ENCODE measurements at places on chromosomes 11 and 22.

DNA sequence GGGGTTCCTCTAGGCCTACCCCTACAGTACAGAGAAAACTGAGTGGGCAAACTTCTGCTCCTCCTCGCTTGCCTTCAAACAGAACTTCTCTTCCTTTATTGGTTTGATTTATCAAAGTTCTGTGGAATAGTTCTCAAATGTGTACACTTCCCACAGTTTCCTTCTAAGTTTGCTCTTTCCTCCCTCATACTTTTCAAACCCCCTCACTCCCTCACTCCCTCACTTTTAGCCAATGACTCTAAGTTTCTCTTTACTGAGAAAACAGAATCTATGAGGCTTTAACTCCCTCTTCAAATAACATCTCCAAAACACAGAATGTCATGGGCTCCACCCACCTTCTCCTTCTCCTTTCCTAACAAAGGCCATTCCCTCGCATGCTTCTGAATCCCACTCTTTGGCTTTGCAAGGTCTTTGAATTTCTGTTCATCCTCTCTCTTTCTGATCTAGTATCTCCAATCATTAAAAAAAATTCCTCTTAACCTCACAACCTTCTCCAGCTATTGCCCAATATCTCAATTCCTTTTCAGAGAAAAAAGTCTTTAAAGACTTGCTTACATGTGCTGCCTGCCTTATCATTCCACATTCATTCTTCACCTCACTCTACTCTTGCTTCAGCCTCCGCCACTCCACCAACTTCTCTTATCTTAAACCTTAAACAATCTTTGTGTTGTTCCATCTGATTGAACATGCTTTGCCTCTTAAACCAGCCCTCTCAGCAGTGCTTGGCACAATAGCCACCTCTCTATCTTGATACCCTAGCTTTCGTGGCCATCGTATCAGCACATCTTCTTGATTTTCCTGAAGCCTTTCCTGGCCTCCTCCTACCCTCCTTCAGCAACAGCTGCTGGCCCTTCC lies 57.2 kb downstream of the DDI1 start:
- no peak for DNase-seq

DNA sequence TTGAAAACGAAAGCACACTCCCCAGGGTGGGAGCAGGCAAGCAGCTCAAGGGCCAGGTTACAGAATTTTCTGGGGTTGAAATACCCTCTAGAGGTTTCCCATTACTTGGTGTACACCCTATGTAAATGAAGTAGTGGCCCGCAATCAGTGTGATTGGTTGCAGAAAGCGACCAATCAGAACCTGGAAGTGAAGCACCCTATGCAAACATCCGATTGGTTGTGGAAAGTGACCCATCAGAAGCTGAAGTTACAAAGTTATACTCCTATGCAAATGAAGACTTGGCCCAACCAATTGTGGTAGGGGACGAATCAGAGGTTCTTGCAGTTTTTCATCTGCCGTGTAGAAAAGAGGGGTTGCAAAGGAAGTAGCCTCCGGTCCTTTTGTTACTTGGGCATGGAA lies 19.2 kb downstream of the PRR5 start:
- no peak for DNase-seq

DNA sequence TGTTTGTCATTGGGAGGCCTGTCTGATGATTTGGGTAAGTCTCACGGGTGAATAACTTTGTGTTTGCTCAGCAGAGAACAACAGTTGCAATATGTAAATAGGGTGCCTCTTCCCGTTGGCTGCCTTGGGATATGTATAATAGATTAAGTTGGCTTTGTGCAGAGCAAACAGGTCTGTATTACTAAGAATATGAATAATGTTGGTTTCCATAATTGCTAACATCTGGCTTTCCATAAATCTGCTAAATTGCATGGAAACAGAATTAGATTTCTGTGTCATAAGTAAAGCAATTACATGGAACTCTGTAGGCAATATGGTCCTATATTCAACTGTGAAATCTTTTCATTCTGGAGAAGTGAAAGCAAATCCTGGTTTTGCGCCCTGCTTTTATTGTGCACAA lies 636.0 kb upstream of the ANO5 start:
- DNase-seq = no peak

DNA sequence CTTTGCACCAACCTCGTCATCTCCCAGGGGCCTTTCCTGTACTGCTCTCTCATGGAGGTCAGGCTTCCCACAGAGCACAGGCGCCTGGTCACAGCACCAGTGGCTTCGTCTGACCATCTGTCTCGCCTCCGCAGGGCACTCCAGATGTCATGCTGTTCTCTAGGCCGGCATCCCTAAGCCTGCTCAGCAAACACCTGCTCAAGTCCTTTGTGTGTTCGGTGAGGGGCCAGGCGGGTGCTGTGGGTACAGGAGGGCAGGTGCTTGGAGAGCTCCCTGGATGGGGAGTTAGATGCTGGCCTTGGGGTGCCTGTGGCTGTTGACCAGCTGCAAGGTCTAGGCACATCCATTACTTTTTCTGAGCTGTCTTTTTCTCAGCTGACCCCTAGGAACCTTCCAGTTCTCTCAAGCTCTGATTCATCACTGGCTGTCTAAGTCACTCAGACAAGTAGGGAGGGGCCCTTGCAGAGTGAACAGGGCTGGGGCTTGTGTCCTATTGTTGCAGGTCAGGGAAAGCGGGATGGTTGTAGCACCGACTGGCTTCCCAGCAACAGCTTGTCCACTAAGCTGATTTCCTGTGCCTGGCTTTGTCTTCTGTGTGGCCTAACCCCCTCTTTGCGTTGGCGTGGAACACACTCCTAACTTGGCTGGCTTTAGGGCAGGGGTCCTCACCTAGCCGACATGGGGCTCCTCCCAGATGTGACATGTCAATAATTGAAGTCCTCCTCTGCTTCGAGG lies 9.2 kb downstream of the CLDN5 start:
- no peak for DNase-seq

DNA sequence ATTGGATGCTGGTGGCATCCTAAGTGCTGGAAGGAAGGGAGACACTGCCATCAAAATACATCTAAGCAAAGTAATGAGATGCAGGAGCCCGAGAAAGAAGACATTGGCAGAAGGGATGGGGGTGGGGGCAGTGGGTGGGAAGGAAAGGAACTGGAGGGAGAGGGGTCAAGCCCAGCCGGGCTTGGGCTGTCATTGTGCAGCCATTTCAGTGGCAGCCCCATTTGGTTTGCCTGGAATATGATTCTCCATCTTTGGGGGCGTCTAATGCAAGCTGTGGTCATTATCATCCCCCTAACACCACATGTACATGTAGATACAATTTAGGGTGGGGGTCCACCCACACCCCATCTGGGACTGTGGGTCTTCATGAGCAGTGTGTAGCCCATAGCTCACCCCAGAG lies 13.9 kb upstream of the ACCSL start:
- DNase-seq = no peak

GRCh38 chr11:118396097-118396501 lies 5.3 kb upstream of the ATP5MG start:
- DNase-seq = no peak

GRCh38 chr11:73215191-73216134 lies 2.6 kb upstream of the P2RY2 start:
- no peak for DNase-seq

- DNase-seq = no peak
Measured at GRCh38 chr11:59866397-59866796, at the start of gene TCN1. TSS of gene TCN1 (minus strand) at chr11:59866487. CDS start at chr11:59866470, 17 bp downstream.

DNA sequence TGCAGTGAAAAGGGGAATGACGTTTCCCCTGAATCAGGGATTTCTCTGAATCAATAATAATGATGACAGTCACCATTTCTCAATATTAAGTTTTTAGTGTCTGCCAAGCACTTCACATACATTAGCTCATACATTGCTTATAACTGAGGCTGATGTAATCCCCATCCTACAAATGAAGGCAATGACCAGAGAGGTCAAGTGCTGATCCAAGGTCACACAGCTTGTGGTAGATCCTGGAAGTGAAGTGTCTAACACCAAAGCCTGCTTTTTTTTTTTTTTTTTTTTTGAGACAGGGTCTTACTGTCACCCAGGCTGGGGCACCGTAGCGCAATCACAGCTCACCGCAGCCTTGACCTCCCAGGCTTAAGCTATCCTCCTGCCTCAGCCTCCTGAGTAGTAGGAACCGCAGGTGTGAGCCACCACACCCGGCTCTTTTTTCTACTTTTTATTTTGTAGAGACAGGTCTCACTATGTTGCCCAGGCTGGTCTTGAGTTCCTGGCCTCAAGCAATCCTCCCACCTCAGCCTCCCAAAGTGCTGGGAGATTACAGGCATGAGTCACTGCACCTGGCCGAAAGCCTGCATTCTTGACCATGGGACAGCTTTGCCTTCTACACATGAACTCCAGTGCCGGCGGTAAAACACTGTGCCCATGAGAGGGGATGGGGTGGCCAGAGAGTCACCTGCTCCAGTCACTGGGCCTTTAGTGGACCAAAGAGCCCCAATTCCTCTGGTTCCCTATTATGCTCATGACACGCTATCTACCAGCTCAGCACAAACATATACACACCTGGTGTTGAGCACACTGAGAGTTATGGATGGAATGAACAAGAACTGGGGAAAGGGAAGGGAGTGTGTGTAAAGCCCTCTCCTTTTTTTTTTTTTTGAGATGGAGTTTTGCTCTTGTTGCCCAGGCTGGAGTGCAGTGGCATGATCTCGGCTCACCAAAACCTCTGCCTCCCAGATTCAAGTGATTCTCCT lies 17.4 kb downstream of the ARHGAP1 start:
- DNase-seq = no peak

DNA sequence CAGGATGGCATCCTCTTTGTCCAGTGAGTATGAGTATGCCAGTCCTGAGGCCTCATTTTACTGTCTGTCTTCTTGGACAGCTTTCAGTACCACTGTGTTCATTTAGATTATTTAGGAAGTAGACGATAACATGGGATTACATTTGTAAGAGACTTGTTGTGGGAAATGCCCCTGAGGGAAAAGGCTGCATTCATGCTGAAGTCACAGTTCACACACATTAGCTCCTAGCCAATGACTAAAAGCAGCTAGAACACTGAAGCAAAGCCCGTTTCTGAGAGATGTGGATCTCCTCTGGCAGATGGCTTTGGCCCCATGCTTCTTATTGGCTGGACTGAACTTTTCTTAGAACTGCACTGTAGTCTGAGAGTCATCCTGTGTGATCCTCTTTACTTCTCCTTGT lies 242.4 kb downstream of the FAM76B start:
- DNase-seq = no peak

DNA sequence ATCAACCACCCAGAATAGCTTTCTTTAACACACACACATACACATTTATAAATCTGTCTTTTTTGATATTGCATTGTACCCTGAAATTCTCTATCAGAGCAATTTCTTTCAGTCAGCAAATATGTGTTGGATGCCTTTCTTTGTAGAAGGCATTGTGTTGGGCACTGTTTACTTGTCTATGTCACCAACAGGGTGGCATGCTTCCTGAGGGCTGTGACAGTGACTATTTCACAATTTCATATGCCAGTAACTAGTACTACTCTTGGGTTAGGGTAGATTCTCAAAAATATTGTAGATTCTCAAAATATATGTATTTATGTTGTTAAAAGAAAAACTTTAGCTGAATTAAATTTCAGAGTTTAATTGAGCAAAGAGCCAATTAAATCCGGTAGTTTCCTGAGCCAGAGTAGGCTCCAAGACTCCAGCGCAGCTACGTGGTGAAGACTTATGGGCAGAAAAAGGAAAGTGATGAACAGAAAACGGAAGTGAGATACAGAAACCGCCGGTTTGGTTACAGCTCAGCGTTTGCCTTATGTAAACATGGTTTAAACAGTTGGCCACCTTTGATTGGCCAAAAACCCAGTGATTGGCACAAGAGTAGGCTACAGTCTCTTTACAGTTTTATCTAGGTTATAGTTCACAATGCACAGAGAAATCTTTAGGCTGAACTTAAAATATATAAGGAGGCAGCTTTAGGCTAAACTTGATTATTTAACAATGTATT lies 723.3 kb downstream of the NTM start:
- no peak for DNase-seq

DNA sequence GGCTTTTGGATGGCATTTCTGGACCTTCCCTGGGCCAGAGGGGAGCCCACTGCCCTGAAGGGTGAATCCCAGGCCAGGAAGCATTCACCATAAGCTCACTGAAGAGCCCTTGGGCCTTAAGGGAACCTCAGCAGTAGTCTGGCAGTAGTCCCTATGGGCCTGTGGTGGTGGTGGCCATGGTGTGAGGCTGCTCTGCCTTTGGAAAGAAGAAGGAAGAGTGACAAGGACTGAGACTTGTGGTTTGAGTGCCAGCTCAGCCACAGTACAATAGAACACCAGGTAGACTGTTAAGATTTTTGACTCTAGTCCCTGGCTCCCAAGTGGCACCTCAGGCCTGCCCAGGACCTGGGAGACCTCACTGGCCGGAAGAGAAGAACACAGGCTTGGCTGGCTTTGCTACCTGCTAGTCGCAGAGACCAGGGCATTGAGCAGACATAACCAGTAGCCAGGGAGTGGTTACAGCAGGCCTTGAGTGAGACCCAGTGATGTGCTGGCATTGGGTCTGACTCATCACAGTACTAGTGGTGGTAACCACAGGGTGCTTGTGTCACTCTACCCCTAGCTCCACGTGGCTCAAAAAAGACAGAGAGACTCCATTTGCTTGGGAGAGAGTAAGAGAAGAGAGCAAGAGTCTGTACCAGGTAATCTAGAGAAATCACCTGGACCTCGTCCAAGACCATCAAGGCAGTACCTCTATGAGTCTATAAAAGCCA lies 259.8 kb upstream of the BLID start:
- DNase-seq = no peak

DNA sequence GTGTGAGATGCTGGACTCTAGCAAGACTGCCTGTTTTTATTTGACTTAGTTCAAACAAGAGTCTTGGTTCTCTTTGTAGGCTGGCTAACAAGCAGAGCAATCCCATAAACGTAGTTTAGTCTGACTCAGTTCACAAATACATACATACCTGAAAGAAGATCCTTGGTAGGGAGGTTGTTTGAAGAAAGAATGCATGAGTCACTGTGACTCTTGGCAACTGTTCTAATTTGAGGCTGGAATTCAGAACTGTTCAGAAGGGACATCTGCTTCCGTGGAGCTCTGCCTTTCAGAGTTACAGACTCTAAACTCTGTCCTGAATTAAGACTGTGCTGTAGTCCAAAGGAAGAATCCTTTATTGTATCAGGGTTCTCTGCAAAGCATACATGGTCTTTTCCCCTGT lies 32.2 kb downstream of the C2CD3 start:
- no peak for DNase-seq

DNA sequence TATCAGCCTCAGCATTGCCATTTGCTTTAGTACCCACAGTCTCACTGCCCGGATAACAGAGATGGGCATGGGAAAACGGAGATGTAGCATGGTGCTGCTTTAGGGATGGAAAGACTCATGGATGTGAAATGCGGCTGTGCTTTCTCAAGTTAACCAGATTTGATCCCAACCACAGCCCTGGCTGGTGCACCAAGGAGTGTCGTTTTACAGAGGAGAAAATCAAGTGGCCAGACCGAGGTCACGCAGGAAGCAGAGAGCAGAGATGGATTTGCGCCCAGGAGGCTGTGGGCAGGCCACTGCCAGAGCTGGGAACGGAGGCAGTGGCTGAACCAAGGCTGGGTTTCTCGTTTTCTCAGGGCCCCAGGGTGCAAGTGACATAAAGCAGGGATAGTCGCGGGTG lies 9.0 kb downstream of the MB start:
- DNase-seq = no peak

- DNase-seq = no peak
Measured at GRCh38 chr11:129265125-129265788, 73.1 kb upstream of the ARHGAP32 start.
